ENCODE measurements at places on chromosomes 1 and 21.

DNA sequence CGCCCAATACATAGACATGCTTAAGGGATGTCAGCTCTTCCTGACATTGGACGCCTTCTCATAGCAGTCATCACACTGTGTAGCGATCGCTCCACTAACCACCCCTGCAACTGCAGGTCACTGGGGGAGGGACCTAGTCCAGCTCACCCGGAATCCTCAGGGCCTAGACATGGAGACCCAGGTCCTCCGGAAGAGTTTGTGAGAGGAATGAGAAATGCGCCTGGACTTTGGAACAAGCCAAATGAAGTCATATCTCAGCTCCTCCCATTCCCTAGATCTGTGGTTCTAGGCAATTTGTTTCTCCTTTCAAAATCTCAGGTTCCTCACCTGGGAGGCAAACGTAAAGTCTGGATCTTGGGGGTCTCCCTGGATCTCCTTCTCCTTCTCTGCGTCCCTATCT, 253.3 kb downstream of the KAZN start:
- DNase-seq = no peak

GRCh38 chr1:2330035-2330434, 61.3 kb downstream of the MORN1 start:
- no peak for DNase-seq

- peak; percentile 45 for DNase-seq
These were observed 270.4 kb upstream of the B3GALT2 start for GRCh38 chr1:193456811-193457280.

DNA sequence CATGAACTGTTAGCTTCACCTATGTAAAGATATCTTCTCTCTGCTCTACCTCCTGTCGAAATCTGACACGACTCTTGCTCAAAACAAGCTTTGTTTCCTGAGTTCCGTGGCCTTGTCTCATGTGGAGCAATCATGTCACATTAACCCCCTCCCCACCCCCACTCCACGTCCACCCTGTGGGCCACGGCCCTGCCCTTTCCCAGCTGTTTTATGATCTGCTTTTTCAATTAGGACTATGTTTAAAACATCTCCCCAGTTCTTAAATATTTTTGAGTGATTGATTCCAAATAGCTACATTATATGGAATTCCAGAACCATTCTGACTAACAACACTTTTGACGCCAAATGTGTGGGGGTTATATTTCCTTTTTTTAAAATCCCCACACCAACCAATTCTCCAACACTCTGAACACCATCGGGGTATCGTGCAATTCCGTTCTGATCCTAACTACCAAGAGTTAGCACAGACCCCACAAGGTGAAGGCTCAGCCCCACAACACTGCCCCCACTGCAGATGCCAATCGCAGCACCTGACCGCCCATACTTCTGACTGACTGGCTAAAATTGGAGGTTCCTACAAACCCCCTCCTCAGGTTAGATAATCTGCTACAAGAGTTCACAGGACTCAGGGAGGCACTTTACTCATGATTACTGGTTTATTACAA, 12.7 kb upstream of the S100A8 start:
- DNase-seq = no peak

DNA sequence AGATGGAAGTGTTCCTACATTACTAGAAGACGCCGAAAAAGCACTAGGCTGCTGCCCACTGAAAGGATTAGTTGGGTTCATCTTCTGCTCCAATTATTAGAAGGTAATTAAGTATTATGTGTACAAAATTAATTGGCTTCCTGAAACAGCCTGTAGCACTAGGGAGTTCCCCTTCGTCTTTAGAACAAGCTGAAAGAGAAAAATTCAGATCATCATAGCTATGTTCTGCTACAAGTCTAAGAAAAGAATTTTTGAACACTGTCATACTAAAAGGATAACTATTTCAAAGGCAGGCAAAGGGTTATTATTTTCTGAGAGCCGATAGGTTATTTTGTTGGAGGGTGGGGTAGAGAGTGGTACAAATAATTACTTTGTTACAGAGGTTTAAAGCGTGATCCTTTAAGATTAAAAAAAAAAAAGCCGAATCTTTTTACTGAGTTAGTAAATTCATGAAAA, at the start of gene MCM3AP:
Gene MCM3AP, minus strand, starts transcription at position 406 of the 456 bp plus-strand sequence. Its CDS starts 325 bp downstream, at position 81.
- no peak for DNase-seq

DNA sequence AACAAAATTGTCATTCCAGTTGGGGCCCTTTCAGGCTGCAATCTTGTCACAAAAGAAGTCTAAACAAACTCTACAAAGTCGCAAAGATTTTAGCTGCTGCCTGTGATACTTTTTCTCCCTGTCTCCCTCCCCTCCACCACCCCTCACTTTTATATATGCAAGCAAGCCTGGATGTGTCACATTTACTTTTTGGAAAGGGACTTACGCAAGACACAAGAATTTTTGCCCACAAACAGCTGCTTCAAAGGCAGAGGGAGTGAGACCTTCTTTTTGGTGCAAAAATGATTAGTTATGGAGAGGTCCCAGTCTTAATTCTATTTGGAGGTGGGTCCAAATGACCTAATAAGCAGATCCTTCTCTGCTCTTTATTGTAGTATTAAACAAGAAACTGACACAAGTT, 22.9 kb upstream of the RALGPS2 start:
- peak; percentile 53 for DNase-seq

DNA sequence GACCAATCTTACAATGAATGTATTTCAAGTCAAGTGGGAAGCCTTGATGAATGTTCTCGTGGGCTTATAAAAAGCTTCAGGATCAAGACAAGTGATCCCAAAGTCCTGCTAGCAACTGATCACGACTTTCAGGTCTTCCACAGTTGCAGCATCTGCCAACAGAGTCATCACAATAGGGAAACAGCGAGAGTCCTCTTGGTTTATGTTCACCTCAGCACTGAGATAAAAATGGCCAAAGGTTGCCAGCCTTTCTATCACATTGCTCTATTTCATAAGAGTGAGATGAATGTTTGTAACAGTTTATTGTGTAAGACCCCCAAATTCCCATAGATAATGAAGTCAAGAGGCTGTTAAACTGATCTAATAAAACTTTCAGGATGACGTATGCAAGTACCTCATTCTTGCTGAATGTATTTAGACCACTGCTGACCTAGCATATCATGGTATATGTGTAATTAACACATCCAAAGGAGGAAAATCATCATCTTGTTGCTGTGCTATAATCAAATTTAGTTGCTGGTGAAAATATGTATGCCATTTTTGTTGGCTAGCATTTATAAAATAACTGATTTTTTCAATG, 150.6 kb downstream of the TGFBR3 start:
- no peak for DNase-seq

- DNase-seq = no peak
These were observed 48.2 kb downstream of the SYT6 start for GRCh38 chr1:114105421-114105979.

DNA sequence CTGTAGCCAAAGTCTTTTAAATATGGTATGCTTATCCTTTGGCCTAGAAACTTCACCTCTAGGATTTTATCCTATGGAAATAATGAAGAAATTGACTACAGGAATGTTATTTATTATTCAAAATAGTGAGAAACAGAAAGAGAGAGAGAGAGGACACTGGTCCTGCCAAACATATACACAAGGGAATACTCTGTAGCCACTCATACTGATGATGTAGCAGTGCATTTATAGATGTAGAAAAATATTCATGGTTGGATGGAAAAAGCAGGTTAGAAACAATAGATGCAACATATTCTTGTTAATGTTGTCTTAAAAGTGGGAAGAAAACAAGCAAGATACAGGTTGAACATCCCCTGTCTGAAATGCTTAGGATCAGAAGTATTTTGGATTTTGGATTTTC, 22.2 kb upstream of the EPHB2 start:
- no peak for DNase-seq

DNA sequence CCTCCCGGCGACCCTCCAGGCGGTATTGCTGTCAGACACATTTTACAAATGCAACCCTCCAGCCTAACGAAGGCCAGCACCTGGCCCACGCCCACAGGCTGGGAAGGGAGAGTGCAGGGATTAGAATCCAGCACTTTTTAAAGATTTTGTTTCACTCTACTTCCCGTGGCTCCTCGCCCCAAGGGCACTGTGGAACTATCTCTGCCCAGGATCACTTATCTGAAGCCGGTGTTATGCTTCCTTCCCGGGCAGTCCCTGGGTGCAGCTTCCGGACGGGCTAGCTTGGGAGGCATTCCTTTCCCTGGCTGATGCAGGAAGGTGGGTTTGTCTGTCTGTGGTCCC, 35.8 kb downstream of the CCN1 start:
- DNase-seq = no peak

GRCh38 chr1:171954361-171954760, 113.1 kb downstream of the DNM3 start:
- DNase-seq = no peak

DNA sequence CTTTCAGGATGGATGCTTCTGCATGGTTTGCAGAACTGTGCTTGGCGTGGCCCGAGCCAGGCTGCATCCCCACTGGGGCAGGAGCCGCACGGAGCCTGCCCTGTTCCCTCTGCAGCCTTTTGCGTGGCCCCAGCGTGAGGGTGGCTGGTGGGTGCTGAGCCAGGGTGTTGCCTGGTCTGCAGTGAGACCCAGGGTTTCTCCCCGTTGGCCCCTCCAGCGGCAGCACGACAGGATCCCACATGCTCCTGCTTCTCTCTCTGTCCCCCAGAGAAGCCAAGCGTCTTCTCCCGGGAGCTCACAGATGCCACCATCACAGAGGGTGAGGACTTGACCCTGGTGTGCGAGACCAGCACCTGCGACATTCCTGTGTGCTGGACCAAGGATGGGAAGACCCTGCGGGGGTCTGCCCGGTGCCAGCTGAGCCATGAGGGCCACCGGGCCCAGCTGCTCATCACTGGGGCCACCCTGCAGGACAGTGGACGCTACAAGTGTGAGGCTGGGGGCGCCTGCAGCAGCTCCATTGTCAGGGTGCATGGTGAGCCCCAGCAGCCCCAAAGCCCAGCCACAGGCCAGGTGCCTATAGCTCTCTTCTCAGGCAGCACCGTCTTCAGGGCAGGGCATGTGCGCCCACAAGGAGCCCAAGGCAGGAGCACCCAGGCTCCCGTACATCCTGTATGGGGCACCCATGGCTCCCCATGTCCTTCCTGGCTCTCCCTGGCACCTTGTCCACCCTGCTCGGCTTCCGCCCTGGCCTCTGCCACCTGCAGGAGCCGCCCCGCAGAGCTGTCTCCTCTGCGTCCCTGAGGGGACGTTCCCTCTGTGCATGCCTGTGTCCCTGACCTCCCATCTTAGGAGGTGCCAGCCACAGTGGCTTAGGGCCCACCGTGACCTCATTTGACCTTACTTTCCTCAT, 78.9 kb downstream of the OBSCN start:
- DNase-seq = no peak

GRCh38 chr1:218717575-218717974, 372.4 kb downstream of the TGFB2 start:
- peak; percentile 75 for DNase-seq

DNA sequence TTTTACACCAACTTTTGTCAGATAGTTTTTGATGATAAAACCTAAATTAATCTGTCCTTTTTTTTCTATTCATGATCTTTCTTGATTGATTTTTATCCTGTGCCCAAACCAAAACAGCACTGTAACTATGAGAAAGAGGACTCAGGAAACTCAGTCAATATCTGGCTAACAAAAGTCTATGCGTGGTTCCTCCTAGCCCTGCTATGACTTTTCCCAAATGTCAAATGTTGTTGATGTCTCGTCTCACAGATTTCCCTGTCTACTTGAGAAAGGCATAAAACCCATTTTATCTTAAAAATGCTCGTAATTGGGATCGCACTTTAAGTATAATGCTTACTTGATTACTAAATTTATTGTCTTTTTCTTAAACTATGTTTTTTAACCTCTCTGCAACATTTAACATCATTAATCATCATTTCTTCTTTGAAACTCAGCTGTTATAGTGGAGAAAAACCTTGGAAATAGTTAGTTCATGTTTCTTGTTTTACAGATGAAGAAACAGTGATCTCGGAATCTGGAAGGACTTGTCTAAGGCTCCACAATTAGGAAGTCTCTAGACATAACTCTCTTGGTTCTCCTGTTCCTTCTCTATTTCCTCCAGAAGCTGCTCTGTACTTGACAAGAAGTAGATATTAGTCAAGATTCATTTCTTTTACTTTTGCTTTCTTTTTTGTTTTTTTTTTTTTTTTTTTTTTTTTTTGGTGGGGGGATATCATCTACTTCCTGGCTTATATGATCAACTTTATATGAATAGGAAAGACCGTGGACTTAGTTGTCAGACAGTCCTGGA, 26.2 kb upstream of the PTPRC start:
- no peak for DNase-seq

DNA sequence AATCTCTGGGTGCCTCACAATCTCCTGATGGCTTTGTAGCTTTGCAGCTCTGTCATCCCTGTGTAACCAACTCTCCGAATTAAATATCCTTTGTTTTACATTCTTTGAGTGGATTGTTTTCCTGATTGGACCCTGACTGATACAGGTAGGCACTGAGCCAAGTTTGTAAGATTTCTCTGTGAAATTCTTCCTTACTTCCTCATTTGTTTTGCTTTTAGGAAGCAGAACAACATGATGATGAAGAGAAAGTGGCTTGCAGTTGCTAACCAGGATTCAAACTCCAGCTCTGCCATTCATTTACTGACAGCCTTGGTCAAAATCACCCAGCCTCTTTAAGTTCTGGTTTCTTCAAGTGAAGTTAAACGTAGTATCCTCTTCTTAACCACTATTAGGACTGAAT, 452.3 kb downstream of the OMA1 start:
- no peak for DNase-seq

DNA sequence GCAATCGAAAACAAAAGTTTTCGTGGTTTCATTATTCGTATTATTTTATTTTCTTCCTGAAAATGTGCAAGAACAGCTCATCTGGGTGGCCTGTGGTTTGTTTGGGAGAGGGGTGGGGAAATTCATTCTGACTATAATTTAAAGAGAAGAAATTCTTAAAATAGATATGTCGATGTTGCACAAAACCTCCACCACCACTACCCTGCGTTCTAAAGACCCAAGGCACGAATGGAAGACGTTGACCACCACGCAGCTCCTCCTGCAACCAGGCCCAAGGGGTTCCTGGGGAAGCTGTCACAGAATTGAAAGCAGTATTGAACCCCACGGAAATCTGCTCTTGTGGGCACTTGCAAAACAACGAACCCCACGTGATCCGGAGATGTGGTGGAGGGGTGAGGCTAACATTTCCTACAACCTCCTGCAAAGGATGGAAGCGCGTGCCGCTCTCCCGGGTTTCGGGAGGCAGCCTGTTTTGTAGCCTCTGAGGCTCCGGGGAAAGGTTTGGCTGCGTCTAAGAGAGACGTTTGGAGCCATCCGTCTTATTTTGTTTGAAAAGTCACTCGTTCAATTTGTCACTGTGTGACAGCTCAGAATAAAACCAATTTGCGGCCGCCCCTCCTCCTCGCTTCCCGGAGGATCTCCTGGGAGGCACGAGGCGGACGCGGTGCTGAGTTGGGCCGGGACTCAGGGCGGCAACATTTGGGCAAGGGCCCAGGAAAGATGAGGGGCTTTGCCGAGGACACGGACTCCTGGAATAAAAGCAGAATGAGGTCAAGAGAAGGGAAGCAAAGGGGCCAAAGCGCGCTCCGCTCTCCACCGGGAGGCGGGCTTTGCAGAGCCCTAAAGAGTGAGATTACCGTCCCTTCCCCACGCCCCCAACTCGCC, 810 bp upstream of the HLX start:
- DNase-seq = no peak
